Stimulated activated CD4-positive, alpha-beta T cell treated with anti-CD3 and anti-CD28 coated beads, Interleukin-4, amount 100 ng/mL, for 24 hours (primary cell): ENCODE measurements at places on chromosomes 5 and 9.

GRCh38 chr9:131310833-131311554 lies 21.5 kb downstream of the PLPP7 start:
- DNase-seq: peak; percentile 63

DNA sequence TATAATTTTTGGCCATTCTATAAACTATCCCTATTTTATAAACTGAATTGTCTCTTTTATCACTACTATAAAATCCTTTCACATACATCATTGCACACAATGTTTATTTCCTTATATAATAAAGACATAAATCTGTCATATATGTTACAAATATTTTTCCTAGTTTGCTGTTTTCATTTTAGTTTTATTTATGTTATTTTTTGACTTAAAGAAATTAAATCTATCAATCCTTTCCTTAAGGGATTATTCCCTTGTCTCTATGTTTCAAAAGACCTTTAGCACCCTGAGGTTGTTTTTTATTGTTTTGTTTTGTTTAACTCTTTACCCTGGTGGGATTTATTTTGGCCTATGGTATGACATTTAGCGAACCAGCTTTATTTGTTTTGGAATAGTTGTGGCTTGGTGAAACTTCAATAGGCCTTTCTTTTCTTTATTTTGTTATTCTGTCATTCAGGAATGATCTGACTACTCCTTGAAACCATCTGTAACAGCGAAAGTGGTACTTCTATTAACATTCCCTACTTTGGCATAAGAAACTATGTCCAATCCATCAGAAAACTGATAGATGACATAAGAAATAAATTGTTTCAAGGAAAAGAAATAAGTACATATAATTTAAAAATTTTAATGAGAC lies 125.9 kb downstream of the CEP120 start:
- DNase-seq: no peak

GRCh38 chr5:57768745-57769144 lies 286.1 kb upstream of the ACTBL2 start:
- DNase-seq: no peak

- no peak for DNase-seq
These were observed 609.6 kb downstream of the HINT1 start for GRCh38 chr5:130555429-130555828.

- no peak for DNase-seq
These were observed 5.1 kb downstream of the ARL14EPL start for GRCh38 chr5:116037236-116037822.

- no peak for DNase-seq
These were observed 9.9 kb upstream of the CXXC5 start for GRCh38 chr5:139638090-139638735.

- no peak for DNase-seq
These were observed 31.9 kb downstream of the MORN5 start for GRCh38 chr9:122191584-122191983.

DNA sequence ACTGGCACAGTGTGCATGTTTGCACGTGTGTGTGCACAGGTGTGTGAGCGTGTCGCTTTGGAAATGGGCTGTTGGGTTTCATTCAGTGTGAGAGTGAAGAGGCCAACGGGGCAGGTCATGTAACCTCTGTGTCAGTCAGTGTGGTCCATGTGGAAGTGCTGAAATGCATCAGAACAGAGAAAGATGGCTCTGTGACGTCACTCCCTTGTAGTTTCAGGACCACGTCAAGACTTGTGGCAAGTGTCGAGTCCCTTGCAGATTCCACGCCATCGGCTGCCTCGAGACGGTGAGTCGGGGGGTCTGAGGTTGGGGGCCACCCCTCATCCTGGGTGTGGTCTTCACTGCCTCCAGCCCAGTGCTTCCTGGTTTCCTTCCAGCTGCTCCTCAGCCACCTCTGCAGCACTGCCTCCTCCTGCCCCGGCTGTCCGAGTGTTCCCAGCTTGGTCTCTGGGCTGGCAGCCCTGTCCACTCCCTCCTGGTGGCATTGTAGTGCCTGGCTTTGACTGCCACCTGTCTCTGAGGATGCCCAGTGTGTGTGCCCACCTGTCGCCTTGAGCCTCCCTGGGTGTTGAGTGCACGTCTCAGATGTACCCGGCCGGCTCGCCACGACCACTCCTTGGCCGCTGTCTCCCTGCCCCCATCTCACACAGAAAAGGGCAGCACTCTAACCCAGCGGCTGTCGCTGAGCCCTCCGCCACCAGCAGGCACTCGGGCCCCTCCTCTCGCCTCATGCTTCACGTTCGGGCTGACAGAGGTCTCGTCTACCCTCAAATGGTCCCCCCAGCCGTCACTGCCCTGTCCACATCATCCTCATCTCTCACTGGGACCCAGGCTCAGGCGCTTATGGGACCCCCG lies 28.0 kb downstream of the FBXW5 start:
- DNase-seq: no peak

DNA sequence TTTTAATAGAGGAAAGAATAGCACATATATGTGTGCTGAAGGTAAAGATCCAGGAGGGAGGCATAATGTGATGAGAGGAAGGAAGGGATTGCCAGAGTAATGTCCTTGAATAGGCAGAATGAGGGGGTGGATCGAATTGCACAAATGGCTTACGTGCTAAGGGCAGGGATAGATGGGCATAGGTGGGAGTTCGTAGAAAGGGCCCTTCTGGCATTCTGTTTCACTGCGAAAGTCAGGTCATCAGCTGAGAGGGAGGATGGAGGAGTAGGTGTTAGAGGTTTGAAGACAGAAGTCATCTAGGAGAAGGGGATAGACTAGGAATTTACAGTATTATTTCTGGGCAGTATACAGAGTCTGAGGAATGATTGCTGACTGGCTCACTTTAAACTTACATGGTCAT lies 32.1 kb downstream of the CNOT6 start:
- no peak for DNase-seq

DNA sequence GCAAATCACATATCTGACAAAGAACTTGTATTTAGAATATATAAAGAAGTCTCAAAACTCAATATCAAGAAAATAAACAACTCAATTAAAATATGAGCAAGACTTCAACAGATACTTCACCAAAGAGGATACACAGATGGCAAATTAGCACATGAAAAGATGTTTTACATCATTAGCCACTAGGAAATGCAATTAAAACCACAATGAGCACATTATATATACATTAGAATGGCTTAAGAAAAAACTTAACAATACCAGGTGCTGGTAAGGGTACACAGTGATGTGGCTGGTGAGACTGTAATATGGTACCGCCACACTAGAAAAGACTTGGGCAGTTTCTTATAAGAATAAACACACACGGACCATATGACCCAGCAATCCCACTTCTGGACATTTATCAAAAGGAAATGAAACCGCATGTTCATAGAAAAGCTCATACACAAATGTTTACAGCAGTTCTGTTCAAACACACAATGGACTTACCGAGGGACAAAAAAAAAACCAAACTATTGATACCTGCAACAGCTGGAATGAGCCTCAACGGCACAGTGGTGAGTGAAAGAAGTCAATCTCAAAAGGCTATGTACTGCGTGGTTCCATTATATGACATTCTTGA lies 27.6 kb downstream of the SEMA4D start:
- no peak for DNase-seq

- DNase-seq: no peak
These were observed 57.2 kb downstream of the WDR70 start for GRCh38 chr5:37436146-37436934.

- DNase-seq: no peak
These were observed 219.1 kb upstream of the PCSK5 start for GRCh38 chr9:75671354-75671753.

DNA sequence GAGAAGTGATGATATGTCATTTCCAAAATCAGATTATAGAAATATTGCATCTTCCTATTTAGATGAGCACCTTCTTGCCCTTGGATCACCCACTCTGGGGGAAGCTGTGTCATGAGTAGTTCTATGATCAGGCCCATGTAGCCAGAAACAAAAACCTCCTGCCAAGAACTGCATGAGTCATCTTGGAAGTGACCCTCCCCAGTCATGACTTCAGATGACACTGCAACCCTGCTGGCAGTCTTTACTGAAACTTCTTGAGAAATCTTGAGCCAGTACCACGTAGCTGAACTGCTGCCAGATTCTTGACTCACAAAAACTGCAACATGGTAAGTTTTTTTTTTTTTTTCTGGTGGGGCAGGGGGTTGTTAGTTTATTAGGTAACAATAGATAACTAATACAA lies 439.6 kb upstream of the PTGER4 start:
- DNase-seq: peak; percentile 55

- DNase-seq: no peak
These were observed 1.6 kb downstream of the NPR3 start for GRCh38 chr5:32712481-32713360.

DNA sequence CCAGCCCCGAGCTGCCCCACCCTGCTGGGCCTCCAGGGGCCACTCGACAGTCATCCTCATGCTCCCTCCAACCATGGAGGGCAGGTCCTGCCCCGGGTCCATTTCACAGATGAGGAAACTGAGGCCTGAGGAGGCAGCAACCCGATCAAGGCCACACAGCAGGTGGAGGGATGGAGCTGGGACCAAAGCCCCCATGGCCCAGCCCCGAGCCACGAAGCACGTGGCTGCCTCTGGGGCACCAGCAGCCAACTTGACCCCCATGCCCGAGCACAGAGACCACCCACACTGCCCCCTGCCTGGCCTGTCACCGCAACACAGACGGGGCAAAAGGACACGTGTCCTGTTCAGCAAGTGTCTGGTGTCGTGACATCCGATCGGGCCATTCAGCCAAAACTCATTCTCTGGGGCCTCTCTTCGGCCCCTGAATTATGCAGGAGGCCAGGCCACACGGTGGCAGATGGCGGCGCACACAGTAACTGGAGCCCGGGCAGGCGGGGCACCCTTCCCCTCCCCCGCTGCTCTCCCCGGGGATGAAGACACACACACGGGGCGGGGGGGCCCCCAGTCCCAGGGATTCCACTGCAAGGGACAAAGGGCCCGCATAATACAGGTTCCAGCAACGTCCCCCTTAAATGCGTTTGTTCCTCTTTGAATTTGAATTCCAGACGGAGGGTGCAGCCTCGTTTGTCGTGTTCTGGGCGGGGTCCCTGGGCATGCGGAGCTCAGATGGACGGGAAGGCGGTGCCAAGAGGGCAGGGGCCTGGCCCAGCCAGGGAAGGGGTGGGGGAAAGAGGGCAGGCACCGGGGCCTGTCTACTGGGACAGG lies 29.4 kb upstream of the TMEM250 start:
- no peak for DNase-seq

DNA sequence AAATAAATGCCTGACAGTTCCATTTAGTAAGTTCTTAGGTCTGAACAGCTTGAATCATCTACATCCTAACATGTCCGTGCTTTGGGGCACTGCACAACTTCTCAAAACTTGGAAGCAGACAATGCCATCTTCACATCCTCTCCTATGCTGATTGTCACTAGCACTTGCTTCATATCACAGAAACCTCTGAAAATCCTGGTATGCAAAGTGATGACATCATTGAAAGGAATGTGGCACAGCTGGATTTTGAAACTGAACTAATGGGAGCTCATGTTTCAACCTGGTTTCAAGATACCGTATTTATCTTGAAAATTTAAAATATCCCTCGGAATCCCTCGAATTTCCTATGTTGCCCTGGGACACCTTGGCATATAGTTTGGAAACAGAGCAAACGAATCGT lies 490.2 kb upstream of the DAP start:
- DNase-seq: no peak

GRCh38 chr5:137665678-137666460 lies 70.0 kb downstream of the KLHL3 start:
- peak; percentile 37 for DNase-seq
